ENCODE measurements at places on chromosomes 4 and X.
A peak's percentile ranks its signal among the peaks of the same experiment; 100 is the strongest.

GRCh38 chr4:182925298-182925757, 8.1 kb upstream of the DCTD start:
- peak; percentile 74 for DNase-seq

GRCh38 chrX:67437821-67438220, 106.0 kb upstream of the AR start:
- no peak for DNase-seq

DNA sequence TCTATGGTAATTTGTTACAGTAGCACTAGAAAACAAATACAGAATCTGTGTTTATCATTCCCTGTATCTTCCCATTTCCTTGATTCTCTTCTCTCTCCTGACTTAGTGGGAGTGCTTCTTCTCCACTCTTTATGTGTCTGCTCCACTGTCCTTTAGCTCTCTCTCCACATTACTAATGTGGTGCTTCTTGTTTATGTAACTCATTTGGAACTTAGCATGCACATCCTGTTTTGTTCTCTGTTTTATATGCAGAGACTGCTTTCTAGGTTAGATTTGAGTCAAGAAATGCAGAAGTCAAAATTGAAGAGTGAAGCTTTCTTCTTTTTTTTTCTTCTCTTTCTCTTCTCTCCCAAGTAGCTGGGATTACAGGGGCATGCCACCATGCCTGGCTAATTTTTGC, 25.9 kb downstream of the ADH1A start:
- no peak for DNase-seq

DNA sequence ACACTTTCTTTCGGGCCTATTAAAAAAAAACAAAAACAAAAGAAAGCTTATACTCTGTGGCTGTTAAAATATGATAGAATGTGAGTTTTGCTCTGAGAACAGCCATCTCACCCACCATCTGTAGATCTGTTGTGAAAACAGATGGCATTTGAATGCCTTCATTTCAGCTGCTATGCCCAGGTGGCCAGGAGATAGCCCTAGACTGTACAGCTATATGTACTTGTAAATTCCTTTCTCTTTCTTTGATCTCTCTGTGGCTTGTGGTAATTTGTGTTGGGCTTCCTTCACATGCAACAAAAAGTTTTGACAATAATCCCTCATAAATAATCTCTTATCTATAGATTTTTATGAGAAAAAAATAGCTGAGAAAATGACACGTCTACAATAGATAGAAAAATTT, 38.1 kb downstream of the PNPLA4 start:
- no peak for DNase-seq

GRCh38 chr4:98661371-98662054, 3.1 kb upstream of the TSPAN5 start:
- DNase-seq: no peak
